ENCODE measurements at places on chromosomes 3 and 15. TPM values are rescaled to one million over a fixed set of nuclear protein-coding genes. Genes with fewer than 3 reads are reported as not detected.

- DNase-seq: no peak
- peak overlapping the region; percentile 88 for H3K4me3 ChIP-seq
- H3K36me3 ChIP-seq: peaks cover 53% of the 10 kb centered on the region
- peak overlapping the region; percentile 83 for H3K27ac ChIP-seq
- H3K27me3 ChIP-seq: no peaks in the 10 kb centered on the region
Observed at GRCh38 chr3:4824926-4825325, 154.3 kb upstream of the BHLHE40 start.

DNA sequence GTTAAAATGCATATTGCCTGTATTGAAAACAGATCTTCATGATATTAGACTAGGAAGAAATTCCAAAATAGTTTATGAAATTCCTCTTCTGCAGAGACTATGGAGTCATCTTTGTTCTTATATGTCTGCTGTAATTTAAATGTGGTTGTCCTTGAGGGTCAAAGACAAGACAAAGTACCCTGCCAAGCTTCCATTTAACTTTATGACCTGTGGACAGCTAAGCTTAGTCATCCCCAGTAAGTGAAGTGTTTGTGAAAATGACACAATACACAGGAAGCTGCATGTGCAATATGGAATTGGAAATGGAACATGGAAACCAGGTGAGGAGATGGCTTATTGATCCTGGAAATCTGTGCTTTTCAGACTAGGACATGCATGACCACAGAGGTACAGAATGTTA lies 68.5 kb upstream of the GBE1 start:
- H3K27me3 ChIP-seq: no peaks in the 10 kb centered on the region
- no peaks in the 10 kb centered on the region for H3K36me3 ChIP-seq
- DNase-seq: no peak
- H3K4me3 ChIP-seq: no peak overlapping the region

SPTSSB gene
- total RNA-seq: not detected

GRCh38 chr3:193771011-193771652 lies 178.1 kb downstream of the OPA1 start:
- no peaks in the 10 kb centered on the region for H3K36me3 ChIP-seq
- H3K27ac ChIP-seq: no peak overlapping the region
- H3K4me3 ChIP-seq: no peak overlapping the region
- no peaks in the 10 kb centered on the region for H3K27me3 ChIP-seq

CCDC39 gene
- not detected for total RNA-seq

TIMP4 gene
- total RNA-seq: 0.24 TPM

CLDN18 gene
- not detected for total RNA-seq

DNA sequence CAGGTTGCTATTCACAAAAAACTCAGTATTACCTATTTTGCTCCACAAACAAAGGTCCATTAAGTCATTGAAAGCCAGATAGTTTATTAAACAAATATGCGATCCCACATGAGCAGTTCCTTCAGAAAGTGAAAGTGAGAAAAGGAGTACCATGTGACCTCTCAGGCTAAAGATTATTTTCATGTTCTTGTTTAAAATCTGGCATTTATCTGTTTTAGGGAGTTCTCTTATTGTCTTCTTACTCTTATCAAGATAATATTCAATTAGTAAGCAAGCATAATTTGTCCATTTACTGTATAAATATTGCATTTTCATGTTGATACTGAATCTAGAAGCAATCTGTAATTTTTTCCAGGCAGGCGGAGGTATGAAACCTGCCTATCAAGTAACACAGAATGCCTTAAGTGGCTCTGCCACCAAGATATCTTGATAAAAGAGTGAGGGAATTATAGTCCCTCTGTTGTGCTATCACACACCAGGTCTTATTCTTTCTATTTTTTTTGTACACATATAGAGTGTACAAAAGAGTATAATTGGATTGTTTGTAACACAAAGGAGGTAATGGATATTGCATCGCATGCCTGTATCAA lies 20.1 kb upstream of the PLSCR5 start:
- no peaks in the 10 kb centered on the region for H3K36me3 ChIP-seq
- no peak overlapping the region for H3K27ac ChIP-seq
- no peaks in the 10 kb centered on the region for H3K4me1 ChIP-seq
- peak overlapping the region; percentile 50 for H3K4me3 ChIP-seq

- H3K27ac ChIP-seq: no peak overlapping the region
- DNase-seq: no peak
- H3K4me3 ChIP-seq: no peak overlapping the region
- H3K4me1 ChIP-seq: no peaks in the 10 kb centered on the region
Observed at GRCh38 chr3:107206141-107206540, 171.1 kb upstream of the CCDC54 start.

DNA sequence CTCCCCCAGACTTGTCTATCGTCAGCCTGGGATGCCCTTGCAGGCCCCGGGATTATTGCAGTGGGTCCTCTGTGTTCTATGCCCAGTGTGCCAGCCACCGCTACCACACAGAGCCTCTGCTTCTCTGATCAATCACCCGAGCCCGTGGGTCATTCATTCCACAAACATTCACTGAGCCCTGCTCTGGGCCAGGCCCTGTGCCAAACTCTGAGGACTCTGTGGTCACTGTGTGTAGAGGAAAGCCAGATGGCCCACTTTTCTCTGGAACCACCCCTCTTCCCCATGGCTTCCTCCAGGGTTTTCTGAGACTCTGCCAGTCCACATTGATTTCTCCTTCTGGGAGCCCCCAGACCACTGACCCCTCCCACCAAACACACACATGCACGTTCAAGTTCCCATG lies 55.5 kb downstream of the BSN start:
- H3K27ac ChIP-seq: no peak overlapping the region
- H3K4me1 ChIP-seq: no peaks in the 10 kb centered on the region
- H3K27me3 ChIP-seq: no peaks in the 10 kb centered on the region
- DNase-seq: no peak
- H3K4me3 ChIP-seq: no peak overlapping the region

DNA sequence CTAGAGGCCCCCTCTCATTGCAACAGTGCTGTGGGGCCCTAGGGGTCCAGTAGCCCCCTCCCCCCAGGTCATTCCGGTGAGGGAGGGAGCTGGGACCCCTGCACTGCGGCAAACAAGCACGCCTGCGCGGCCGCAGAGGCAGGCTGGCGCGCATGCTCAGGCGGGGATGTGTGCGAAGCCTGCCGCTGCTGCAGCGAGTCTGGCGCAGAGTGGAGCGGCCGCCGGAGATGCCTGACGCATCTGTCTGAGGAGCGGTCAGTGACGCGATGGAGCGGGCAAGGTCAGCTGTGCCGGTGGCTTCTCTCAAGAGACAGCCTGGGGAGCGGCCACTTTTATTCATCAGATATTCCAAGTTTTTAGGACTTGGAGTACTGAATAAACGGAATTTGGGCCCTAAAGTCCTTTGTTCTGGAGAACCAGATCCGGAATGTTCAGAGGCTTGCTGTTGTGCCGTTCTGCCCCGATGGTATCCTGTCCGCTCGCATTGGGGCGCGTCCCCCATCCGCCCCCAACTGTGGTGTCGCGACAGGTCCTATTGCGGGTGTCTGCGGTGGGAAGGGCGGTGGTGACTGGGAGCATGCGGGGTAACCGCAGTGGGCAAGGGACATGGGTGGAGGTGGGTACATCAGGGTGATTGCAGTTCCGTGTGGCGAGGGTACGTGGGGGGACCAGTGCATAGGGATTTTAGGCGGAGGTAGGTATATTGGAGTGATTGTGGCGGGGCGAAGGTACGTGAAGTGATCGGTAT lies at the start of the genes SNRPN and SNURF:
Gene SNRPN (plus strand): TSS at position 205 of the 748 bp plus-strand sequence. CDS start 19,467 bp downstream, outside the sequence.
Gene SNURF (plus strand): TSS at position 205 of the 748 bp plus-strand sequence. CDS start 62 bp downstream, at position 267.
- peak; percentile 74 for DNase-seq
- H3K27me3 ChIP-seq: no peaks in the 10 kb centered on the region
- H3K27ac ChIP-seq: peak within 1 kb of the TSS; percentile 79
- peaks cover 8% of the 10 kb centered on the region for H3K4me1 ChIP-seq
- H3K4me3 ChIP-seq: peak within 1 kb of the TSS; percentile 87
- H3K36me3 ChIP-seq: peaks cover 14% of the 10 kb centered on the region

WDR53 gene
- total RNA-seq: 27.6 TPM

Measured in activated T-cell treated with anti-CD3 and anti-CD28 coated beads, Interleukin-2, amount 50 U/mL, for 72 hours (primary cell).